Activated T-helper 1 cell treated with anti-CD3 and anti-CD28 coated beads, Interleukin-12 subunit alpha, Interleukin-12 subunit beta, Interleukin-2, Interleukin-4 antibody, amounts not matched to agents 30 ng/mL and 10 ng/mL and 1 ng/mL, durations not matched to agents 14 hours and 24 hours and 36 hours (primary cell): ENCODE measurements at places on chromosomes 2 and 18. TPM values are rescaled to one million over a fixed set of nuclear protein-coding genes. Genes with fewer than 3 reads are reported as not detected.
A peak's percentile ranks its signal among the peaks of the same experiment; 100 is the strongest.

SALL3 gene
- not detected in 2 replicates for total RNA-seq

LAMA3 gene
- total RNA-seq, result not detected in 2 replicates

KIAA2012 gene
- total RNA-seq, result not detected in 2 replicates

ACOXL gene
- total RNA-seq, result 0.83 and 1.1 TPM in 2 replicates

PTCD3 gene
- 164 and 165 TPM in 2 replicates for total RNA-seq

SMCHD1 gene
- total RNA-seq, result 98.6 and 112 TPM in 2 replicates

KRTCAP3 gene
- 3.5 and 5.7 TPM in 2 replicates for total RNA-seq

NFE2L2 gene
- total RNA-seq, result 68.2 and 71.2 TPM in 2 replicates

ERFE gene
- 0.20 TPM in 1 of 2 replicates, not detected in the other for total RNA-seq

PPP4R1 gene
- 49.5 and 54.8 TPM in 2 replicates for total RNA-seq

CFAP65 gene
- not detected in 2 replicates for total RNA-seq

CFAP53 gene
- 0.31 and 0.34 TPM in 2 replicates for total RNA-seq

DQX1 gene
- 0.65 and 0.86 TPM in 2 replicates for total RNA-seq

SERPINB2 gene
- total RNA-seq, result not detected in 2 replicates

OSBPL6 gene
- total RNA-seq, result 1.5 and 1.9 TPM in 2 replicates

- DNase-seq, result no peak
These were observed 29.0 kb downstream of the FMNL2 start for GRCh38 chr2:152363936-152364335.

DNA sequence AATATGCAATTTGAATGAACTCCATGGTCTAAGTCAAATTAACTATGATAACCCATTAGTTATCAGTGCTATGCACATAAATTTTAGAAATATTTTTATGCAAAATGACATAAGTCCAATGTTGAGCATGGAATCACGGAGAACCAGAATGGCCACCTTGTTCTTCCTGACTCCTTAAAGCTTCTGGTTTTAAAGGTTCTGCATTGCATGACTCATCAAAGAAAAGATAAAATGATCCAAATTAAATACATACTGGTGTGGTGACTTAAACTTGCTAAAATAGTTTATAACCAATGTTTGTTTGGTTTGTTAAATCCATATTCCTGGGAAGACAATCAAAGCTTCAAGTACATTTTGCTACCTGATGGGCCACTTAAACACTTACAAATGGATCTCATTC is 1146.9 kb upstream of the NRXN1 start:
- DNase-seq, result no peak

DNA sequence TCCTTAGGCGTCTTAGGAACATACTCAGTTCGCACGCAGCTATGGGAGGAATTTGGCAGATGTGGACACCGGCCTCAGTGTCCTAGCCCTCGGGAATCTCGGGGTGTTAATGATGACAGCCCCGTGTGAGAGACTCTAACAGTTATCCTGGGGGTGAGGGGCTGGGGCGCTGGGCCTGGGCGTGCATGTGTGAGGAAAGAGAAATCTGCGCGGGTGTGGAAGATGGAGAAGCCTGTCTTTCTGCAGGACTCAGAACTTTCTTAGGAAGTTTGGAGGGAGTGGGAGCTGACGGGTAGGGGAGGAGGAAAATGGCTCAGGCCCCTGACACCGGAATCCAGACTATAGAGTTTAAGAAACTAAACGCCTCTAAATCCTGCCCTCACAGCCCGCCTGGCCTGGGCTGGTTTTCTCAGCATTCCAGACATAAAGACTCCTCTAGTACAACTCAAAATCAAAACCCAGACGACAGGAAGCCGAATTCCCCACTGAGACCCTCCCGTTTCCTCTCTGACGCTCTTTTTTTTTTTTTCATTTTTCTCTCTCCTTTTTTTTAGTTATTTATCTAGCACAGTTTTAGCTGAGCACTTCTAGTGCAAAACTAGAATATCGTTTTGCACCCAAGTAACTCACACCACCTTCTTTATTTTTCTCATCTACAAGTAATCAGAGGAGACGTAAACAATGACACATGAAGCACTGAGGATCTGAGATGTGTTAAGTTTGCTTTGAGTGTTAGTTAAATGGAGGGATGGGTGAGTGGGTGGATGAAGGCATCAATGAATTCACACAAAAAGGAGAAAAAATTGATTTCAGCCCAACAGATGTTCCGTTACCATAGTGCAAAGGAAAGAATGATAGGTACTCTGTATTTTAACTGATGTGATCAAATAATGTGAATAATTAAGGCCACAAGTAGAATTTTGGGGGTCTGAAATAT is 1.2 kb upstream of the HAAO start:
- no peak for DNase-seq

- no peak for DNase-seq
These were observed 158.2 kb downstream of the C1D start for GRCh38 chr2:67904566-67904965.

- no peak for DNase-seq
These were observed 215.9 kb downstream of the IRS1 start for GRCh38 chr2:226583715-226584114.

GRCh38 chr18:12907258-12907925 is 23.4 kb upstream of the PTPN2 start:
- DNase-seq, result no peak

- DNase-seq, result no peak
These were observed 34.5 kb upstream of the TSPYL6 start for GRCh38 chr2:54290356-54291025.

DNA sequence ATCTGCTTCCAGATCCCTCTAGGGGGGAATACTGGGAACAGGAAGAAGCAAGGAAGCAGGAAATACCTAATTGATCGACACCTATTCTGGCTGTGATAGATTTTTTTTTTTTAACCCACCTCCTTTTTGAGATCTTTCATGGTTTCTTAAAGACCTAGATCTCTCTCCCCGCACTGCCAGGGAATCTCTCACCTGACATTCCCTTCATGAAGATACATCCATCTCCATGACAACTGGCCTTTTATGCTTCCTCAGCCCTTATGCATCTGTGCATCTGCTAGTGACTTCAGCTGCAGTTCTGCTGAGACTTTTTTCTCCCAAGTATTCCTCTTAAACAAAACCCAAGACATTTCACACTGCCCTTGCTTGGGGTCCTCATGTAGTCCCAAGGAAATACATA is 21.1 kb upstream of the CPO start:
- no peak for DNase-seq

- DNase-seq, result no peak
These were observed 1129.4 kb downstream of the TDRD15 start for GRCh38 chr2:22253171-22253570.

DNA sequence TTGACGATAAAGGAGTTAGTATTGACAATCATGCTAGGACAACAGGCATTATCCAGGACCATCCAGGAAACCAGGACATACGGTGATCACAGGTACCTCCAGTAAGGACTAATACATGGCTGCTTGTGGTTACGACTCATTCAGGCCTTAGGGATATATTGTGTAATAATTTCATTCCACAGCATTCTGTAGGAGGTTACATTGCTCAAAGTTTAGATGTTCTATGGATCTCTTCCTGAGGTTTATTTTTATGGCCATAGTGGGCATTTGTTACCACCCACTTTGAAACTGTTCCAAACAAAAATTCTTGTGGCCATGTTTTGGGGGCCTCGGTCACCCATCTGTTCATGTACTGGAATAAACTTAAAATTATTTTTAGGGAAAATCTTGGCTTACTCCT is 431.6 kb downstream of the METTL4 start:
- no peak for DNase-seq

GRCh38 chr18:78495550-78495949 is 484.1 kb upstream of the SALL3 start:
- DNase-seq, result no peak

DNA sequence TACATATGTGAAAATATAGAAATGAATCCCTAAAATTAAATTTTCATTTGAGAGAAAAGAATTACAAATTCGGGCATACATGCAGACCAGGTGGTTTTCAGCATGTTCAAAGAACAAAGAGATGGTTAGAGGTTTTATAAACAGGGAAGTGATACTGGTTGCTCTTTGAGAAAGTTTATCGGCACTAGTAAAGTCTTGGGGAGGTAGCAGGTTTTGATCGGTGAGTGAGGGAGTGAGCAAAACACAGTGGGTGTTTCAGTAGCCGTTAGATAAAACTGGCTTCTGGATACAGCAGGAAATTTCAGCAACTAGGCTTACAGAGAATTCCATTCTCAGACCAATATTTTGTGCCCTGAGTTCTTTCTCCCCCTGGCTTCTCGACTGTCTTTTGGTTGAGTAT is 51.1 kb downstream of the DSC3 start:
- DNase-seq, result no peak

DNA sequence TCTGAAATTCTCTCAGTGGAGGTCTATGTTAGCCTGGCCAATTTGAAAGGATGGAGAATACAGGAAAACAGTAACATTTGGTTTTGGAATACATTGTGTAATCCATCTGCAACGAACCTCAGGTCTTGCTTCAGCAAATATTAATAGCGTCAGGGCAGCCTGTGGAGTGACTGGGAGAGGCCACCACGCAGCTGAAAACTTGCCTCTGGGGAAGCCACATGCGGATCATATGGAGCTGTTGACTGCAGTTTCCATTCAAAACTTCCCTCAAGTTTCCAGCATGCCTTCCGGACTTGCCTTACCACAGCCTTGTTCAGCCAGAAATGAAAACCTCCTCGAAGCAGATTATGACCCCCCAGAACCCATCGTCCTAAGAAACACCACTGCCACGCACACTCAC is 25.7 kb downstream of the BCL11A start:
- no peak for DNase-seq

DNA sequence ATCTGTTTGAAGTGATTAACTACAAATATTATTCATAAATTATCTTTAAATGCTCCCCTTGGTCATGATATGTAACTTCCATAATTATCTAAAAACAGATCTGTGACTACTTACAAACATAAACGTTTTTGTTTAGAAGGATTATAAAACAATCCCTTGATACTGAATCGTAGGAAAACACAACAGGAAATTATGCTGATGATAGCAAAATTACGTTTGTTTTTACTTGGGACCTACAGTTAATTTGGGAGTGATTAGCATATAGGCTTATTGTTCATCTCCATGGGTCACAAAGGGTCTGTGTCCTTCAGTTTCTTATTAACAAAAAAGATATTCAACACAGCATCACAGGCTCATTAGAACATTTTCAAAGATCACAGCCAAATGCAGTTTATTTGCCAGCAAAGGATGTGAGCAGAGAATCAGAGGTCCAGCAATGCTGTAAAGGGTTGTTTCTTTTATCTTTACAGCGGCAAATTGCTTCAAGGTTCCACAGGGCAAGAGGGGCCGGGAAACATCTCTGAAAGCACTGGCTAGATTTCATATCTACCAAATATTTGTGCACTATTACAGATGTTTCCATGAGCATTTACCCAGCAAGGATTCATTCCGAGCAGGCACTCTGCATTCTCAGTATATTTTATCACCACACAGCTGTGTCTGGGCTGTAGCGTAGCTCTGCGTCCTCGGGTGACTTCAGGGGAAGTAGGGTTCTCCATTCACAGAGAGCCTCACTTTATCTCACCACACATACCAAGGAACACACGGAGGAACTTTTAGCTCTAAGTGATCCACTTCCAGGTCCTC is 4.1 kb downstream of the CCDC195 start:
- DNase-seq, result no peak

GRCh38 chr2:39696101-39696553 is 30.4 kb downstream of the TMEM178A start:
- DNase-seq, result no peak

DNA sequence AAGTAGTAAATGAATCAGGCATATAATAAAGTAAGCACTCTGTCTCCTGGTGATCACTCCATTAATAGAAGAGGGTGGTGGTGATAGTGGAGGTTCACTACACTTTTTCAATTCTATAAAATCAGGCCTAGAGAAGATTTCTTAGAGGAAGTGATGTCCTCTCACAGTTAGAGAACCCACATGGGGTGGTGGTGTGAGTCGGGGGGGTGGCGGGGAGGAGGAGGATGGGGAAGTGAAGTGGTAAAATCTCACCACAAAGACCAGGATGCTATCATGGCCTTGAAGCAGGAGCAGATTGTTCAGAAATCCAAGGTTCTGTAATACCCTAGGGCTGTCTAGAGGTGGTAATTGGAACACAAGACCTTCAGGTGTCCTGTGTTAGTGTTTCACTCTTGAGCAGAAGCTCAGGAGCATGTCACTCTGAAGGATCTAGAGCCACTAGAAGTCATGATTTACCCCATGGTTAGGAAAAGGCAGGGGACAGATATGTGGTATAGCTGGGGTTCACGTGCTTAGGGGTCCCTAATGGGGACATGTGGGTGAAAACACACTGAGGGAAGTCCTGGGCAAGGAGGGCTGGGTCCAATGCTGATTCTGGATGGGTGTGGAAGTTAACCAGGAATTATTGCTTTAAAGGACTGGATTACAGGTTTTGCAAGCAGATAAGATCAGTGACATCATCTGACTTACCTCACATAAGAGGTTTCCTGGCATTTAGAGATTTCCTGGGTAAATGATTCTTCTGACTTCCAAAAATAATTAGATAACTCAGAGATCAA is 31.0 kb downstream of the RNF125 start:
- no peak for DNase-seq

GRCh38 chr2:119429225-119429981 is 2.3 kb upstream of the TMEM37 start:
- DNase-seq, result no peak

GRCh38 chr2:144937910-144938709 is 418.2 kb upstream of the ZEB2 start:
- DNase-seq, result no peak

GRCh38 chr2:156182132-156182531 is 150.4 kb downstream of the NR4A2 start:
- DNase-seq, result no peak

- DNase-seq, result no peak
These were observed 52.3 kb downstream of the FOXI3 start for GRCh38 chr2:88400037-88400767.

- DNase-seq, result no peak
These were observed 3.2 kb downstream of the RNF181 start for GRCh38 chr2:85598594-85599340.

- DNase-seq, result no peak
These were observed 9.1 kb downstream of the RAX start for GRCh38 chr18:59264121-59264571.

GRCh38 chr2:26011990-26012856 is 21.7 kb upstream of the RAB10 start:
- DNase-seq, result no peak

GRCh38 chr2:61878761-61879160 is 9.7 kb downstream of the CCT4 start:
- DNase-seq, result no peak

GRCh38 chr2:172481507-172482262 is 54.3 kb downstream of the ITGA6 start:
- no peak for DNase-seq

- DNase-seq, result no peak
These were observed 8.8 kb downstream of the COL4A4 start for GRCh38 chr2:227154986-227155774.

GRCh38 chr2:165147186-165148045 is 56.4 kb downstream of the SCN3A start:
- no peak for DNase-seq

DNA sequence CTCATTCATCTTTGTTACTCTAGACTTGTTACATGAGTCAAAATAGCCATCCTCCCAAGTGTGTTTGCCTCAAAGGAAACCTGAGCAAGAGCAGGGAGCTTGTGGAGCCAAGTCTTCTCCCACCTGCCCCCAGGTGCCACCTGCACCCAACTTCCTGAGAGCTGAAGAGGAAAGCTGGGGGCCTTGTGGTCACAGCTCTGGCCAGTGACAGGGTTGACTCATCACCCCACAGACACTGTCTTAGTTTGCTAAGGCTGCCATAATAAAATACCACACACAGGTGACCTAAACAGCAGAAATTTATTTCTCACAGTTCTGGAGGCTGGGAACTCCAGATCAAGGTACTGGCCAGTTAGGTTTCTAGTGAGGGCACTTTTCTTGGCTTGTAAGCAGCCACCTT is 99.6 kb downstream of the TPGS2 start:
- no peak for DNase-seq

- peak; percentile 8 for DNase-seq
These were observed 453 bp upstream of the ANTXR1 start for GRCh38 chr2:69012310-69013141.
